Dermis blood vessel endothelial cell (primary cell): ENCODE measurements at places on chromosomes 5 and 9. TPM values are rescaled to one million over a fixed set of nuclear protein-coding genes. Genes with fewer than 3 reads are reported as not detected.

SLC34A3 gene
- not detected in 2 replicates for total RNA-seq

NR6A1 gene
- 2.9 TPM in 2 replicates for total RNA-seq

UBAP2 gene
- total RNA-seq, result 28.4 and 31.8 TPM in 2 replicates

TLX3 gene
- not detected in 2 replicates for total RNA-seq

CD72 gene
- 0.14 TPM in 1 of 2 replicates, not detected in the other for total RNA-seq

PAPPA gene
- 0.19 and 0.34 TPM in 2 replicates for total RNA-seq

GRM6 gene
- not detected in 2 replicates for total RNA-seq

CCDC183 gene
- 0.37 and 1.0 TPM in 2 replicates for total RNA-seq

CRHBP gene
- total RNA-seq, result 0.17 and 0.19 TPM in 2 replicates

MRPS2 gene
- 13.4 and 19.5 TPM in 2 replicates for total RNA-seq

FAXDC2 gene
- 11.4 and 11.9 TPM in 2 replicates for total RNA-seq

ANKRD20A1 gene
- 1.7 and 2.6 TPM in 2 replicates for total RNA-seq

HAPLN1 gene
- under 0.01 TPM in 1 of 2 replicates, not detected in the other for total RNA-seq

IRF1 gene
- total RNA-seq, result 26.4 TPM in 2 replicates

NPR3 gene
- 0.65 and 1.5 TPM in 2 replicates for total RNA-seq

SOWAHA gene
- not detected in 2 replicates for total RNA-seq

PLCXD3 gene
- 0.19 and 0.51 TPM in 2 replicates for total RNA-seq

FRMD3 gene
- total RNA-seq, result 3.7 and 6.1 TPM in 2 replicates

NFIB gene
- total RNA-seq, result 153 and 193 TPM in 2 replicates

PALM2AKAP2 gene
- 0.23 TPM in 1 of 2 replicates, not detected in the other for total RNA-seq

POU4F3 gene
- total RNA-seq, result 0.05 TPM in 1 of 2 replicates, not detected in the other

AGXT2 gene
- total RNA-seq, result 0.05 TPM in 1 of 2 replicates, not detected in the other

RMRP gene
- total RNA-seq, result 9,128 and 10,291 TPM in 2 replicates

PTPN3 gene
- 2.8 and 3.6 TPM in 2 replicates for total RNA-seq

SFXN1 gene
- 109 and 176 TPM in 2 replicates for total RNA-seq

FBXL7 gene
- total RNA-seq, result 15.5 and 23.1 TPM in 2 replicates

FNBP1 gene
- 49.5 and 82.3 TPM in 2 replicates for total RNA-seq

SYNPO gene
- total RNA-seq, result 14.6 and 19.1 TPM in 2 replicates

PCDHGA4 gene
- 2.2 and 3.4 TPM in 2 replicates for total RNA-seq

CATSPER3 gene
- total RNA-seq, result 0.34 TPM in 1 of 2 replicates, not detected in the other

SYK gene
- total RNA-seq, result under 0.01 TPM in 1 of 2 replicates, not detected in the other

SNCB gene
- total RNA-seq, result 0.84 and 1.4 TPM in 2 replicates

ANKRD34B gene
- not detected in 2 replicates for total RNA-seq

PCSK1 gene
- 0.51 TPM in 2 replicates for total RNA-seq

PCDHAC1 gene
- under 0.01 and 0.17 TPM in 2 replicates for total RNA-seq

ZNF483 gene
- 1.8 and 3.2 TPM in 2 replicates for total RNA-seq

PCDHGA12 gene
- total RNA-seq, result 4.1 and 4.6 TPM in 2 replicates

PITX1 gene
- 0.51 TPM in 1 of 2 replicates, not detected in the other for total RNA-seq

MSX2 gene
- 0.05 and 0.17 TPM in 2 replicates for total RNA-seq

PPP3R2 gene
- total RNA-seq, result not detected in 2 replicates

CAMK2A gene
- total RNA-seq, result not detected in 2 replicates

FGF1 gene
- 0.19 and 0.85 TPM in 2 replicates for total RNA-seq

SIT1 gene
- total RNA-seq, result not detected in 2 replicates

CRB2 gene
- total RNA-seq, result not detected in 2 replicates

SLC22A5 gene
- 3.8 and 4.8 TPM in 2 replicates for total RNA-seq
